ENCODE measurements at places on chromosomes 2 and 18.
A peak's percentile ranks its signal among the peaks of the same experiment; 100 is the strongest.

DNA sequence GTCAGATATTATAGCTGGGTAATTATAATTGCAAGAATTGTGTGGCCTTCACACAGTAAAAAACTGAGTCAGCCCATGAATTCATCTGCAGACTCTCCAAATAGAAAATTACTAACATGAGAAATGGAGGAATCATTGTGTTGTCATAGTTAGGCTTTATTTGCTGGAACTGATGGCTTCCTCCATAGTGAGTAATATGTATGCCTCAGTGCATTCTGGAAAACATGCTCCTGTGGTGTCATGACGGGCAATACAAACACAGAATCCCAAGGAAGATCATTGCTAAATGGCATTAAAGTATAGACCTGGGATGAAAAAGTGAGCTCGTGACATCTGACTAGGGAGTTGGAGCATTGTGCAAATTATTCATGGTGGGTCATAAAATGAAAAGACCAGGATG, 23.6 kb upstream of the NMS start:
- no peak for DNase-seq

- no peak for DNase-seq
Observed at GRCh38 chr2:144580521-144581161, 60.7 kb upstream of the ZEB2 start.

GRCh38 chr2:144067506-144067905, 452.4 kb downstream of the ZEB2 start:
- DNase-seq, result no peak

GRCh38 chr18:80035997-80036396, 1.8 kb downstream of the RBFA start:
- no peak for DNase-seq

- DNase-seq, result no peak
Observed at GRCh38 chr2:208189810-208190503, at the start of gene C2orf80. C2orf80 (minus strand) TSS chr2:208190030; CDS start chr2:208186986, 3,044 bp downstream.

DNA sequence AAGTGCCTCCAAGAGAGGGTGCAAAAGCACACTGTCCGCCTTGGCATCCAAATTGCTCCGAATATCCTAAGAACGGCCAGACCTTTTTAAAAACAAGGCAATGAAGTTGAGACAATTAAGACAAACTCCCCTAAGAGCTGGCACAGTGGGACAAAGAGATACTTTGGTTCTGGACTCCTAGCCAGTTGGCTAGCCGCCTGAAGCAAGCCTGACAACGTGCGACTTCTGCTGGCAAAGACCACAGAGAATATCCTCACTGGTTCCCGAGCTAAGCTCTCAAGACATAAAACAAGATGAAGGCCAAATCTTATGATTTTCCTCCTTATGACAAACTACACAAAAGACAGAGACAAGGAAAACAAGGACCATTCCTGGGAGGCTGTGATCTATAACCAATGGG, 32.7 kb downstream of the CHRNA1 start:
- DNase-seq, result no peak

- DNase-seq, result no peak
Observed at GRCh38 chr18:61459896-61460648, 126.8 kb downstream of the CDH20 start.

DNA sequence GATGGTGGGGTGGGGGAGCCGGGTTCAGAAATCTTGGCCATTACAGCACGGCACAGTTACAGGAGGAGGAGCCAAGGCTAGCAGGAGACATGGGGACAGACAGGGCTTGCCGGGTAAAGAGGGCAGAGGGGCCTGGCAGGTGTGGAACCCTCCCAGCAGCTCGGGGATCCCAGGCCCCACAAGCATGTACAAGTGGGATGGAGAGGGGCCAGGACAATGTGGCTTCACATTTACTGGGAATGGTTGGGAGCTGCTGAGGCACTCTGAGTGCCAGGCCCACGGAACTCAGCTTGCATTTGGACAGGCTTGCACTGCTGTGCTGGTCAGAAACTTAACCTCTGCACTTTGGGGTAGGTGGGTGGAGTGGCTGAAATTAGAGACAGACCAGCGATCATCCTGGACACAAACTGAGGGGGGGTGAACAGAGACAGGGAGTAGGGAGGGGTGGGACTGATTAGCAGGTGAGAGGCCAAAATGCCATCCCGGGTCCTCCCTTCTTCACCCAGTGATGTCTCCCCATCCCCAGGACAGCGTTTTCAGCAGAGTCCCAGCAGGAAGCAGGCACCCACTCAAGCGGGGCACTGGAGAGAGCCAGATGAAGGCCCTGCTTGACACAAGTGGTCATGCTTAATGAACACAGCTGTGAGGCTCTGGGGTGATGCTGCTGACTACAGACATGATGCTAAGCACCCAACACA, 9.6 kb downstream of the PER2 start:
- DNase-seq, result no peak

DNA sequence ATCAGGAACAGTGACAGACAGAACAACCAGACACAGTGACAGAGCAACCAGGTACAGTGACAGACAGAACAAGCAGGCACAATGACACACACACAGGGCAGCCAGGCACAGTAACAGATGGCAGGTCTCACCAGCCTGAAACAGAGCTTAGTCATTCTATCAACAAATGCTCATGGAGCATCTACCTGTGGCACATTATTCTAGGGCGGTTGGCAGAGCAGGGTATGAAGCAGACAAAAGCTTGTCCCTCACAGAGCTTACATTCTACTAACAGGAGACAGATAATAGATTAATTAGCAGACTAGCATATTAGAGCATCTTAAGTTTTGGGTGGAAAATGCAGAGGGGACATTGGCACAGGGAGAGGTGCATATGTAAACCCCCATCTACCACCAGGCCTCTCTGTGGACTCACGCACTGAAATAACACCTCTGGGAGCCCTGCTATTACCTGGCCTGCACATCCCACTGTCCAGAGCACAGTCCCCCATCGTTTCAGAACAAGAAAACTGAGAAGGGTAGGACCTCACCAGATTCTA, 64.1 kb upstream of the RAB6C start:
- no peak for DNase-seq

- DNase-seq, result peak; percentile 59
Observed at GRCh38 chr2:100381240-100381639, 36.2 kb downstream of the CHST10 start.

DNA sequence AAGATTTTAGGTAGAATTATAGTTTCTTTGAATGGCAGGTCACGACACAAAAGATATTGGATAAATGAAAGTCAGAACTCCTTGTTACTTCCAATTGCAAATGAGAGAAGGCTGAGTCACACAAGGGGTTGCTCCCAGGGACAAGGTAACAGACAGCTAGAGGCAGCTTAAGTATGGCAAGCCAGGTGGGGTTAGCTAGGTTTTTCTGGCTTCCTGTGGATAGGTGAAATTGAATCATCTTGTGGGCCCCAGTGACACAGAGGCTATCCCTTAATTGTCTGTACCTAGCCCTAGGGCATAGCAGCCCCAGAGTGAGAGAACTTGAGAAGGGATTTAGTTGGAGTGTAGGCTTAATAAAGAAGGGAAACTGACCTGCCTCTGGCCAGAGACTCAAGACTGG, 407.7 kb upstream of the SLC8A1 start:
- no peak for DNase-seq

DNA sequence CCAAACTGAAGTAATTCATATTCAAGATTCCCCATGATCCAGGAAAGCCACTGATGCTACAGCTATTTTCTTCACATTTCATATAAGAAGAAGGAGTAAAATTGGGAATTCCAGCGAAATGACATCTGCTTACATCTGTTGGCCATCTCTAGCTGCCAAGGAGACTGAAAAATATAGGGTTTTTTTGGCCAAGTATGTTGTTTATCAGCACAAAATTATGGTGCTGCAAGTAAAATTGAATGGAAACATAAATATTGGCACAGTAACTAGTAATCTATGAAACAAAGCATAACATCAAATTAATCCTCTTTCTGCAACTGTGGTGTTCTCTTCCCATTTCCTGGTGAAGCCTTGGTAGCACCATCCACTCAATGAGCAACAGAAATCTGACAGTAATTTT, 649.5 kb upstream of the ZNF804A start:
- no peak for DNase-seq

DNA sequence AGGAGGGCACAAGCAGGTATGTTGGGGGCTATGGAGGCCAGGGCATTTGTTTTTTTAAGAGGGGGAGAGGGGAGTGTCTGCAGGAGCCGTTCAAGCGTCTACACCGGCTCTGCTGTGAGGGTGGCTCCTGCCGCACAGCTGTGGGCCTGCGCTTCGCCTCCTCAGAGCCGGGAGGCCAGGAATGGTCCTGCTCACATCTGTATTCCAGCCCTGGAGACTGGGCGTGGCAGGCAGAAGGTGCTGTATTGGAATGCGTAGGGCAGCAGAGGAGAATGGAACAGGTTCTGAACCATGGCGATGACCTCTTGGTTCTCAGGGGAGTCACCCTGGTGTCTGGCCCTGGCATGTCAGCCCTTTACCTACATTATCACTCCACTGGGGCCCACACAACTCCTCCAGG, 26.8 kb upstream of the INHBB start:
- DNase-seq, result no peak
